ENCODE measurements at places on chromosomes 7 and 10.

DNA sequence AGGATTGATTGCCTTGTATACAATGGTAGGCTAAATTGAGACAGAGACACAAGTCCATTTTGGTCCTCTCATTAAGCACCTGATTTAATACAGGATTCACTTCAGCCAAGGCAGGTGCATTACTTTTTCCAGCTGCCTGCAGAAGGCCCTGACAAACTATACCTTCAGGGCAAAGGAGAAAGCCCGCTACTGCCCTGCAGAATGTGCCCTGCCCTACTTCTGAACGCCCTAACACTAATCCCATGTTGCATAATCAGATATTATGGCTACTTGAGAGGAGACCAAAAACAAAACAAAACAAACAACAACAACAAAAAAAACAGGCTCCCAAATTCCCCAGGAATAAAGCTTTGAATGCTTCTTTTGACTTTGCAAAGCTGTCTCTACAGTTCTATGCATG is 116.9 kb upstream of the ABI1 start:
- no peak for DNase-seq

GRCh38 chr7:97573065-97573464 is 158.8 kb upstream of the TAC1 start:
- DNase-seq = no peak

- DNase-seq = no peak
These were observed 299.6 kb upstream of the NFE2L3 start for GRCh38 chr7:25852211-25852938.

- DNase-seq = no peak
These were observed at the start of gene WIPF3 for GRCh38 chr7:29806208-29806994. TSS of gene WIPF3 (plus strand) at chr7:29806508. CDS start at chr7:29834725, 28,217 bp downstream.

- no peak for DNase-seq
These were observed 102.3 kb upstream of the PCBD1 start for GRCh38 chr10:70990681-70991080.

- DNase-seq = no peak
These were observed 9.9 kb upstream of the ARHGAP22 start for GRCh38 chr10:48614481-48615390.

All from CD4-positive, alpha-beta T cell treated with Interleukin-6 for 4 hours (primary cell).